Progenitor cell of endocrine pancreas (in vitro differentiated cells): ENCODE measurements at places on chromosomes 2 and 18. TPM values are rescaled to one million over a fixed set of nuclear protein-coding genes. Genes with fewer than 3 reads are reported as not detected.

Gene IL1RN
- total RNA-seq, result not detected in 2 replicates

Gene SPRED2
- total RNA-seq, result 36.6 and 38.6 TPM in 2 replicates

Gene FLACC1
- total RNA-seq, result 0.55 and 0.69 TPM in 2 replicates

Gene SOWAHC
- 12.1 and 12.6 TPM in 2 replicates for total RNA-seq

Gene VIL1
- 281 and 305 TPM in 2 replicates for total RNA-seq

Gene ACTG2
- 0.19 and 0.31 TPM in 2 replicates for total RNA-seq

Gene RAX
- total RNA-seq, result not detected in 2 replicates

Gene CXCR1
- not detected in 2 replicates for total RNA-seq

Gene SLC5A6
- 66.7 and 70.8 TPM in 2 replicates for total RNA-seq

Gene DRC1
- total RNA-seq, result 0.49 and 0.57 TPM in 2 replicates

Gene TWSG1
- total RNA-seq, result 38.1 and 40.4 TPM in 2 replicates

Gene ZNF804A
- total RNA-seq, result not detected in 2 replicates

Gene GPAT2
- not detected in 2 replicates for total RNA-seq

Gene DPYSL5
- total RNA-seq, result 70.3 and 75.0 TPM in 2 replicates

Gene KCNJ3
- total RNA-seq, result 9.6 TPM in 2 replicates

Gene ABCG5
- not detected in 2 replicates for total RNA-seq

Gene SMPD4
- 86.0 and 93.8 TPM in 2 replicates for total RNA-seq

Gene ATF2
- 58.9 and 69.8 TPM in 2 replicates for total RNA-seq

Gene ERICH2
- 0.91 and 1.1 TPM in 2 replicates for total RNA-seq

Gene SETBP1
- 30.8 and 32.2 TPM in 2 replicates for total RNA-seq

Gene GKN2
- total RNA-seq, result not detected in 2 replicates
